Common myeloid progenitor, CD34-positive (primary cell): ENCODE measurements at places on chromosomes 11 and 22.
A peak's percentile ranks its signal among the peaks of the same experiment; 100 is the strongest.

- no peak for DNase-seq
- H3K27ac ChIP-seq: no peak overlapping the region
- no peak overlapping the region for H3K4me3 ChIP-seq
- H3K36me3 ChIP-seq: no peaks in the 10 kb centered on the region
- no peaks in the 10 kb centered on the region for H3K27me3 ChIP-seq
- no peaks in the 10 kb centered on the region for H3K4me1 ChIP-seq
These were observed 171.4 kb upstream of the FAT3 start for GRCh38 chr11:92053216-92053615.

GRCh38 chr11:10916665-10917064 is 58.8 kb upstream of the ZBED5 start:
- no peaks in the 10 kb centered on the region for H3K36me3 ChIP-seq
- no peak overlapping the region for H3K27ac ChIP-seq
- no peaks in the 10 kb centered on the region for H3K27me3 ChIP-seq
- peaks cover 4% of the 10 kb centered on the region for H3K4me1 ChIP-seq
- H3K4me3 ChIP-seq: no peak overlapping the region
- DNase-seq: no peak

GRCh38 chr11:65558002-65558929 is at the start of gene LTBP3:
Gene LTBP3 (minus strand): TSS chr11:65558359. CDS start chr11:65557959, 400 bp downstream.
- peaks cover 69% of the 10 kb centered on the region for H3K4me1 ChIP-seq
- peak within 1 kb of the TSS; percentile 54 for H3K27ac ChIP-seq
- peak; percentile 45 for DNase-seq
- peak within 1 kb of the TSS; percentile 81 for H3K4me3 ChIP-seq
- no peaks in the 10 kb centered on the region for H3K36me3 ChIP-seq
- no peaks in the 10 kb centered on the region for H3K27me3 ChIP-seq

DNA sequence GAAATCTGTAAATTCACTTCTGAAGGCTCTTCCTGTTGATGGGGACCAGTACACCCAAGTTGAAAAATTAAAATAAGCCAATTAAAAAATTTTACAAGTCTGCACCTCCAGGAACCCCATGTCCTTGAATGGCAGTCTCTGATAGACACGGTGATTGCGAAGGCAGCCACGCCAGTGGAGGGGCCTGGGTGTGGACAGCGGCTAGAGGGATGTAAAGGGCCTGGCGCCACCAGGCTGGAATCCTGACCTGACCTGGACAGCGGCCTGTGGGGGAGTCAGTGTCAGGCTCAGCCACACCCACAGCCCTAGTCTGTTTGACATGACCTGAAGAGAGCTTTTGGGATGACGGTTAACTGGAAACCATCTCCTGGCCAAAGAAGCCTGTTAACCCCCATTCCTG is 49.5 kb upstream of the RFPL3 start:
- H3K27me3 ChIP-seq: peaks cover 19% of the 10 kb centered on the region
- H3K4me1 ChIP-seq: no peaks in the 10 kb centered on the region
- H3K27ac ChIP-seq: no peak overlapping the region
- H3K4me3 ChIP-seq: no peak overlapping the region

DNA sequence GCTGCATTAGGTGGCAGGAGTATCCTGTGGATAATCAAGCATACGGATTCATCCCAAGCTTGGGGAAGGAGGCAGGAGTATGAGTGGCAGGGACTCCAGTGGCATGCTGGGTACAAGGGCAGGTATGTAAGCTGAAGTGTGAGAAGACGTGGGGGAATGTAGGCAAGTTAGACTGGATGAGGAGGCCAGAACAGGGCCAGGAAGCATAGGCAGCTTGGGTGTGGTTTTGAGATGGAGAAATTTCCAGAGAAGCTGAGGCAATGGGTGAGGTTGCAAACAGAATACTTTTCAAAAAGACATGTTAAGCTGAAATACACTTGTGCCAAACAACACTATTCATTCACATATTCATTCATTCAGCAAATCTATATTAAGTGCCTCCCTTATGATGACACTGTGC is 43.1 kb upstream of the AMOTL1 start:
- H3K4me3 ChIP-seq: no peak overlapping the region
- H3K4me1 ChIP-seq: no peaks in the 10 kb centered on the region
- H3K27ac ChIP-seq: no peak overlapping the region
- H3K36me3 ChIP-seq: no peaks in the 10 kb centered on the region
- H3K27me3 ChIP-seq: no peaks in the 10 kb centered on the region

DNA sequence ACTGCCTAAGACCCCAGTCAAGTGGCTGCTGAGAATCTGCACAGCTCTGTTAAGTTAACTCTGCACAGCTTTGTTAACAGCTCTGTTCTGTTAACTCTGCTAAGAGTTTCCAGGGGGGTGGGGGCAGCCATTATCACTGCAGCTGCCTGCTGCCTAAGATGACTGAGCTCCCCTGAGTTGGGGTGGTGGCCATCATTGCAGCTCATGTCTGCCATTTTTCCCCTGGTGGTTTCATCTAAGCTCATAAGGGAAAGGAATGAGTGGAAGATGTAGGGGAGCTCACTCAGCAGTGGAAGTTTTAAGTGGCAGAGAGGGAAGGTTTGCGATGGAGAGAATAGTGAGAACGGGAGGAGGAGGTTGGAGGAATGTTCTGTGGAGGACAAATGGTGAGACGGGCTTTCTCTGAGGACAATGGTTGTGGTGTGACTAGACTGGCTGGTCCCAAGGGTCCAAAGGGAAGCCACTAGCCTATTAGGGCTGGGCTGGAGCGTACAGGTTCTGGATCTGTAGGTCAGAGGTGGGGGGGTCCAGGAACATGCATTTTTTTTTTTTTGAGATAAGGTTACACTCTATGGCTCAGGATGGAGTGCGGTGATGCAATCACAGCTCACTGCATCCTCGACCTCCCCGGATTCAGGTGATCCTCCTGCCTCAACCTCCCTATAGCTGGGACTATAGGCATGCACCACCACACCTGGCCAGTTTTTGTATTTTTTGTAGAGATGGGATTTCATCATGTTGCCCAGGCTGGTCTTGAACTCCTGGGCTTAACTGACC is 13.5 kb upstream of the PLET1 start:
- no peaks in the 10 kb centered on the region for H3K27me3 ChIP-seq
- no peaks in the 10 kb centered on the region for H3K36me3 ChIP-seq
- no peak for DNase-seq
- H3K4me3 ChIP-seq: no peak overlapping the region
- no peaks in the 10 kb centered on the region for H3K4me1 ChIP-seq

GRCh38 chr11:115663790-115664189 is 159.6 kb upstream of the CADM1 start:
- H3K4me3 ChIP-seq: no peak overlapping the region
- no peaks in the 10 kb centered on the region for H3K4me1 ChIP-seq
- H3K36me3 ChIP-seq: no peaks in the 10 kb centered on the region
- H3K27ac ChIP-seq: no peak overlapping the region
- DNase-seq: no peak

DNA sequence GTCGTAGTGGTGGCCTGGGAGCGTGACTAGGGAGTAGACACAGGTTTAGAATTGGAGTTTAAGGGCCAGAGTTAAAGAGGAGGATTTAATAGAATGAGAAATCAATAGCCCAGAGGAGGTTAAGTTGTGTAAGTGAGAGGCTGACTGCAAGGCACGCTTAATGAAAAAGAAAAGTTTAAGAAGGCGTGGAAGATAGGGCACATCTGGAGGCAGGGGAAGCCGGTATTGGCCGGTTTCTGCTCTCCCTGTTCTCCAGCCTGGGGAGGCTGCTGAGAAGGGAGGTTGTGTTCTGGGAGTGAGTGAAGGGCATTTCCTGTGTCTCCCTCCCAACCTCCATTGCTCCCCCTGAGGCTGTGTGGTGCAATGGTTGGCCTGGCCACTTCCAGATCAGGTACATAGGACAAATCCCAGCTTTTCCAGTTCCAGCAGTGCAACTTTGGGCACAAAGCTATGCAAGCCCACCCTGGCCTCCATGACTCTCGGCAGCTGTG is 6.3 kb downstream of the GRIK4 start:
- no peak overlapping the region for H3K27ac ChIP-seq
- H3K4me1 ChIP-seq: no peaks in the 10 kb centered on the region
- H3K4me3 ChIP-seq: no peak overlapping the region
- no peak for DNase-seq
- no peaks in the 10 kb centered on the region for H3K36me3 ChIP-seq
- H3K27me3 ChIP-seq: peaks cover 61% of the 10 kb centered on the region
